ENCODE measurements at places on chromosomes 7 and 10.

DNA sequence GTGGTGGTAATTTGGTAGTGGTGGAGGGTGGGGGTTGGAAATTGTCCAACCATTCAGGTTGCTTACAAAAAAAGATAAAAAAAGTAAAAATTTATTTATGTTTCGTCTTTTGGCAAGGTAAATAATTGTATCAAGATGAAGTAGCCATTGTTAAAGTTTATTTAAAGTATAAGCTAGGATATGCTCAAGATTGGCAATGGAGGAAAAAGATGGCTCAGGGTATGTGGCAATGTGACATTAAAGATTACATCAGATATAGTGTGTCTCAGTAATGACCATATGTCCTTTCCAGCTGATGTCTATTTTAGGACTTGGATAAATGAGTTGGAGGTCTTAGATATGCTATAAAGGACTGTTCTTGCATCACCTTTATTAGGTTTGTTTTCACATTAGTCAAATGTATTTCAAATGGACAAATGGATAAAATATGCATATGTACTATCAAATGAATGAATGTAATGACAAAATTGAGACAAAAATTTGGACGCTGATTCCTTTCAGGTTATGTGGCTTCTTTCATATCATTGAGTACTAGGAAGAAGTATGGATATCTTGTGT lies 60.9 kb downstream of the ST7 start:
- no peak for DNase-seq

GRCh38 chr7:80135309-80136104 lies 876 bp downstream of the GNAI1 start:
- DNase-seq, result no peak

- DNase-seq, result no peak
Observed at GRCh38 chr10:69329721-69330178, 51.5 kb downstream of the HK1 start.

DNA sequence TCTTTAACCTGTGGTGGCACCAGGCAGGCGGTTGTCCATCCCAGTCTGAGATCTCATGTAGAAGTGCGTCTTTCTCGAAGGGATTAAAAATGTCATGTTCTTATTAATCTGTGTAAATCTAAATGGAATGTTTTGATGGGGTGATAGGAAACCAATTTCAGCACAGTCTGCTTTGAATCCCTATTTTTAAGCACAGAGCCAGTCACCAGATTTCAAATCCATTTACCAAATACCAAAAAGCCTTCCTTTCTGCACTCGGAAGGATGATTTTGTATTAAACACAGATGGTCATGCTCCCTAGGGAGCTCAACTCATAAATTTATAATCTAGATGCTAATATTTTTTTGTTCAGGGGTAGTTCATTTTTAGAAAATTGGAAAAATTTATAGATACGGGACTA lies 160.6 kb upstream of the AOAH start:
- no peak for DNase-seq

- DNase-seq, result no peak
Observed at GRCh38 chr7:91571601-91572000, 307.4 kb downstream of the FZD1 start.

GRCh38 chr10:28046579-28046978 lies 47.7 kb upstream of the ODAD2 start:
- DNase-seq, result no peak

DNA sequence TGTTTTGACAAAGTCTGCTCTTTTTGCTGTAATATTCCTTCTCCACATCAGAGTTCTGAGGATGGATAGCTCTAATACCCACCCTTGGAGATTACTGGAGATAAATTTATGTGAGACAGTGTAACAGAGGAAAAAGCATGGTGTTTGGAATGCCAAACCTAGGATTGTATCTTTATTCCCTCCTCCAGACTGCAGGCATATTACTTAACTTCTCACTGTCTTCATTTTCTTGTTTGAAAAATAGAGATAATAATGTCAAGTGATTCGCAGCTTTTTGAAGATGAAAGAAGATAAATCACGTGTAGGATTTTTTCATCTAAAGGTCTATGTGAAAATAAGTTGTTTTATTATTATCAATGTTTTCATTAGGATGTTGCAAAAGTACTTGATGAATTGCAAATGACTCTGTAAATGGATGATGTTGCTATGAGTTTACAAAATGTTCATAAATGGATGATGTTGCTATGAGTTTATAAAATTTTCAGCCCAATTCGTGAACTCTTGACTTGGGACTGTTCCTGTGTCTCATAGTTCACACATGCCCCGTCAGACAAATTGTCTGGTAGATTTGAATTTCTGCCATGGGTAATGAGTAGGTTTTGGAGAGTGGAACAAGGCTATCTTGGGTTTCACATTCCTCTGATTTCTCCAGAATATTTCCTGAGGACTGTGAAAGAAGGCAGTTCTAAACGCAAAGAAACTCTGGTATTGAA lies 113.1 kb upstream of the IGFBP3 start:
- no peak for DNase-seq

DNA sequence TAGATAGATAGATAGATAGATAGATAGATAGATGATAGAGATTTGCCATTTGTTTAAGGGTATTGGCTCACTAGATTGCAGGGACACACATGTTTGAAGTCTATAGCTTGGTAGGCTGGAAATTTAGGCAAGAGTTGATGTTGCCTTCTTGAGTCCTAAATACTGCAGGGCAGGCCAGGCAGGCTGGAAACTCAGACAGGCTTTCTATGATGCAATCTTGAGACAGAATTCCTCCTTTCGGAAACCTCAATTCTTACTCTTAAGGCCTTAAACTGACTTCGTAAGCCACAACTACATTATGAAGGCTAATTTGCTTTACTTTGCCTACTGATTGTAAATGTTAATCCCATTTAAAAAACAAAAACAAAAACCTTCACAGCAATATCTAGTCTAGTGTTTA lies 322.9 kb upstream of the AKR1E2 start:
- DNase-seq, result no peak

GRCh38 chr7:72504061-72504706 lies 92.0 kb upstream of the CALN1 start:
- no peak for DNase-seq

DNA sequence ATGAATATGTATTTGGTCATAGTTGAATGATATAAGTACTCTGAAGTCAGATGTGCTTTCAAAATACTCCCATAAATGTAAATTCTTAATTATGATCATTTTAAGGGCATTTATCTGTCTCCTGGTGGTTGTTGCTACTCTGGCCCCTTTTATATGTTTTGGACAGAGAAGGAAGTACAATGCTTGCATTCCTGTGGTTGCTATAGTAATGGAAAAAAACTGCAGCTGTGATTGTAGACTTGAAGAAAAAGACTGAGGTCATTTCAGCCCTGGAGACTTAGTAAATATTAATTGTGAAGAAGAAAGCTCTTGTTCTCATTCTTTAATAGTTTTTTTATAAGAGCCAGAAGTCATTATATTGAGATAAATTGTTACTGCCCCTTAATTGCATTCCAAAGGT lies 70.2 kb upstream of the FERD3L start:
- DNase-seq, result no peak

DNA sequence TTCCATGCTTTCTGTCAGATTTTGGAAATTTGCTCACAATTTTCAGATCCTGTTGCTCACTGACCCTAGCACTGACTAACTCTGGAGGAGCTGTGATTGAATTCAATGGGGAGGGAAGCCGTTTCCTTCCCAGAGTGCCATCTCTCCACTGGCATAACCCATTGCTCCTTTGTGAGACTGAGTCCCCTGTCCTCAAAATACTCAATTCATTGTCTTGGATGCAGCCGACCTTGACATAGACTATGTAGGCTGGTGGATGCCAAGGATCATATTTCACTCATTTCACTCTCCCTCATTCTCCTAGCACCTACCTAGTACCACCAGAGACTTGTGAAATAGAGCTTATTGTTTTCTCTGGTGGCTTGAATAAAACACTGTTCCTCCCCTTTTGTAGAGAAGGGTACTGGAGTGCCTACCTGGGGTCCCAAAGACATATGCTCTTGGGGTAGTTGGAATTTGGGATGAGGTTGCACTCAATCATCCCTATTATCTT lies 511.3 kb upstream of the ZMIZ1 start:
- DNase-seq, result no peak

- no peak for DNase-seq
Observed at GRCh38 chr7:141362580-141363435, 188.4 kb upstream of the AGK start.

DNA sequence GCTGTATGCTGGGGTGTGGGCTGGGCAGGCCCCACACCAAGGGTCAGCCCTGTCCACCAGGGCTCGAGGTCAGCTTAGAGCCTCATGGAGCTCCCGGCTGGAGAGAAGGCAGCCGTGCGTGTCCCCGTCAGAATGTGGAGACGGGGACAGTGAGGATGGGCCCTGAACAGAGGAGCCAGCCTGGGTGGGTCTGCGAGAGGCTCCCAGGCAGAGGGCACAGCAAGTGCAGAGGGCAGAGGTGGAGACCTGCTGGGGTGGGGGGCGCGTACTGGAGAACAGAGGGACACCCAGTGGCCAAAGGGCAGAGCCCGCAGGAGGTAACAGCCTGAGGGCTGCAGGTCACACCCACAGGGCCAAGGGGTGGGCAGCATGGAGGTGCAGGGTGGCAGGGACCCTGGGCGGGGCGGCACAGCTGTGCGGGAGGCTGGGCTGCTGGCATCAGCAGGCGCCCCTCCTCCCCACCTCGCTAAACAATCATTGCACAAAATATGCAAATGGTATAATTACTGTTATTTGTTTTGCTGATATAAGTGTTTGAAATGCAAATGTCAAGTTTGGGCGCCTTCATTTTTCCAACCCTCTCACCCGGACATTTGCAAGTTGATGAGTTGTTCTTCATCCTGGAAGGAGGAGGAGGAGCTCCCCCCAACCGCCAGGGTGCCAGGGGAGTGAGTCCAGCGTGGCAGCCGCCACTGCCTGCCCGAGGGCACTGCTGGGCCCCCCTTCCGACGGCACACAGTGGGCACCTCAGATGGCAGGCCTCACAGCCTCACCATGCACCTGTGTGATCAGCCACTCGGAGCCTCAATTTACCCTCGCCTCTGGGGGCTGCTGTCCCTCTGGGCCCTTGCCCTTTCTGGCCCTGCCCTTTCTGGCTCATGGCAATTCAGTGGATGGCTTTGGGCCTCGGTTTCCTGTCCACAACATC lies 35.0 kb downstream of the ELFN1 start:
- DNase-seq, result no peak

- no peak for DNase-seq
Observed at GRCh38 chr7:75718390-75719031, 20.2 kb downstream of the HIP1 start.

GRCh38 chr7:55903985-55904759 lies 16.9 kb downstream of the ZNF713 start:
- no peak for DNase-seq

DNA sequence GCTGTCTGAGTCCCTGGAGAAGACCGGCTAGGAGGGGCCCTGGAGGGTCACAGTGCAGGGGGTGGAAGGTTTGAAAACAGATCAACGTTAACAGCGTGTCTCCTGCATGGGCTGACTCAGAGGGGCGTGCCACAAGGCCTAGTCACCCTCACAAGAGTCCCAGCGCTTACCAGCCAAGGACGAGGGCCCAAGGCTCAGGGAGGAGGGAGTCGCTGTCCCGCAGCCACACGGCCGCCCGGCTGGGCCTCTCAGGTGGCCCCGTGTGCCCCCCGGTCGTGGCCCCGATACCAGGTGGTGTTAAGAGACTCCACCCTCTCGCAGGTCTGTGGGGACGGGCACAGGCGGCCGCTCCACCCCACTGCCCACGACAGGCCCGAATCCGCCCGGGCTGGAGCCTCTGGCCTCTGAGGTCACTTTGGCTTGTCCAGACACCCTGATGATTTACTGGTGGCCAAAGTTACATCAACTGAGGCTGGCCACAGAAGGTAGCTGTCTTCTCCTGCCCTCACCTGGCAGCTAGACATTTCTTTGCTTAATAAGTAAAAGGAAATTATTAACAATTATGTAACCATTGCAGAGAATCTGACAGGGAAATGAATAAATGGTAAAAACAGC lies 34.0 kb downstream of the FAM20C start:
- DNase-seq, result no peak

- DNase-seq, result no peak
Observed at GRCh38 chr7:540997-541396, 21.4 kb upstream of the PDGFA start.

DNA sequence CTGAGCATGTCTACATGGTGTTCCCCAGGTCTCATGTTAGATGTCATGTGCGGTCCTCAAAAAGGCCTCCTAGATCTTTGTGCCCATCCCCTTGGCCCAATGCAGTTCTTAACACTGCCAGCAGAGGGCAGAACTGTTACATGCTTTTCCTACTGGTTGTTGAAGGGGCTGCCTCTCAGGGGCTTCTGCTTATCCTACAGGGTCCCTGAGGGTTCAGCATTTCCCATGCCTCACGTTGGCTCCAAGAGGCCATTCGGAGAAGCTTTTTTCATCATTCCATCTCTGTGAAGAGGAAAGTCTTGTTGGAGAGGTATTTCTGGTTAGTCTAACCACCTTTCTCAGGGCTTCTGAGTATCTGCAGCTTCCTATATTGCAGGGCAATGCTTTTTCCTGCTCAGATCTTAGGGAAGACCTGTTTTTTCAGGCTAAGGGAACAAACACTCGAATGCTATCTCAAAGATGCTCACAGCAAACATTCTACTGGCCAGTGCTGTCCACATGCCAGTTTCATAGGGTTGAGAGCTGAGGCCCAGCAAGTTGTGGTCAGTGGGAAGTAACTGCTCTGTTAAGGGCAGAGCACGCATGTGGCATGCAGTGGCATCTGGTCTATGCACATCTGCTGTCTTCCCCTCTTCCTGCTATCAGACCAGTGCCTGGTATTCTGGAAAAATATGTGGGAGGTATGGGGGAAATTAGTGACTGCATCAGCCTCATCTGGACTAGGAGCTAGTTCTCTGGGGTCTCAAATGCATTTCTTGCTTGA lies 31.5 kb downstream of the MBL2 start:
- no peak for DNase-seq

DNA sequence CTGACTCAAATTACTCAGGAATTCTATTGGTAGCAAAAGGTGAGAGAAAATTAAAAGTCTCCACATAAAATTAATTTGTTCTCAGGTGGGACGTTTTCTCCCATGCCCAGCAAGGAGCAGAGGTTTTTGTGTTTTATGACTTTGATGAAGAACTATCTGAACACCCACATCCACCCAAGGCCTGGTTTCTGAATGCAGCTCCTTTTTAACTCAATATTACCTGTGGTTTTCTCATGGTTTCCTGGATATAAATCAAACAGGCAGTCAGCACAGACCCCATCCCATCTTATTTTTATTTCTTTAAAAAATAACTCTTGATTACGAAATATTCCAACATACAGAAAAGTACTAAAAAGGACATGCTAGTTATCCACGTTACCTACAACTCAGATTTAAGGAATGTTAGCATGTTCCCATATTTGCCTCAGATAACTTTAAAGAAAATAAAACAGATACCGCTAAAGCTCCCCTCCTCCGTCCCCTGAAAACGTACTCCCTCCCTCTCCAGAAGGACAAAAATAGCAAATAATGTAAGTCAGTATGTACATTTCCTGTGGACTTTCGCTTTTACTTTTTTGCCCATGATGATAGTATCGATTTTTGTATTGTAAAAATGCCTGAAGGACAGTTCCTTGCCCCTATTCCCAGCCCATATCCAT lies 43.4 kb downstream of the GLI3 start:
- no peak for DNase-seq

GRCh38 chr7:44277391-44277790 lies 48.0 kb downstream of the CAMK2B start:
- DNase-seq, result no peak

All from stimulated activated CD8-positive, alpha-beta memory T cell treated with anti-CD3 and anti-CD28 coated beads, Interleukin-7, amount 100 ng/mL, for 48 hours (primary cell).